Fibroblast of upper back skin (primary cell): ENCODE measurements at places on chromosomes 7 and 10.
A peak's percentile ranks its signal among the peaks of the same experiment; 100 is the strongest.

- peak; percentile 82 for DNase-seq
These were observed 24.1 kb downstream of the PRF1 start for GRCh38 chr10:70578371-70578947.

- DNase-seq: no peak
These were observed 189.4 kb downstream of the ELFN1 start for GRCh38 chr7:1859266-1860035.

- no peak for DNase-seq
These were observed 82.5 kb upstream of the GATA3 start for GRCh38 chr10:7971949-7972348.

GRCh38 chr10:71211775-71212317 lies 524 bp upstream of the UNC5B start:
- no peak for DNase-seq

DNA sequence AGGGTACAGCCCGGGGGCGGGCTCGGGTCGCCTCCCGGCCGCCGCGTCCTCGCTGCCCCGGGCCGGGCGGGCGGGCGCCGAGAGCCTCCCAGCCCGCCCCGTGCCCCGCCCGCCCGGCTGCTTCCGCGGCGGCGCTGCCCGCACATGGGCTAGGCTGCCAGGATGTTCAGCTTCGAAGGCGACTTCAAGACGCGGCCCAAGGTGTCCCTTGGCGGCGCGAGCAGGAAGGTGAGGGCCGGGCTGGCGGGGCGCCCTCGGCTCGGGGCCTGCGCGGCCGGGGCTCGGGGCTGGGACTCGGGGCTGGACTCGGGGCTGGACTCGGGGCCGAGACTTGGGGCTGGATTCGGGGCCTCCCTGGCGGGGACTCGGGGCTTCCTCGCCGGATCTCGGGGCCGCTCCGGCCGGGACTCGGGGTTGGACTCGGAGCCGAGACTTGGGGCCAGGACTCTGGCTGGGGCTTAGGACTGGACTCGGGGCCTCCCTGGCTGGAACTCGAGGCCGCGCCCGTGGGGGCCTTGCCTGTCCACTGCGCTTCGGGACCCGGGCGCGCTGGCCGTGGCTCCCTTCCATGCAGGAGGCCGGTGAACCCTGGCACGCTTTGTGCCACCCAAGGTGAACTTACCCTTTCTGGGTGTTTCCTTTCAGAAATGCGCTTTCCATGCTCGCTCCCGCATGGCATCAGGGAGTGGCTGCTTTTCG lies 534 bp downstream of the UBE3C start:
- DNase-seq: peak; percentile 32

GRCh38 chr7:131606346-131607290 lies 50.2 kb upstream of the PODXL start:
- DNase-seq: no peak

DNA sequence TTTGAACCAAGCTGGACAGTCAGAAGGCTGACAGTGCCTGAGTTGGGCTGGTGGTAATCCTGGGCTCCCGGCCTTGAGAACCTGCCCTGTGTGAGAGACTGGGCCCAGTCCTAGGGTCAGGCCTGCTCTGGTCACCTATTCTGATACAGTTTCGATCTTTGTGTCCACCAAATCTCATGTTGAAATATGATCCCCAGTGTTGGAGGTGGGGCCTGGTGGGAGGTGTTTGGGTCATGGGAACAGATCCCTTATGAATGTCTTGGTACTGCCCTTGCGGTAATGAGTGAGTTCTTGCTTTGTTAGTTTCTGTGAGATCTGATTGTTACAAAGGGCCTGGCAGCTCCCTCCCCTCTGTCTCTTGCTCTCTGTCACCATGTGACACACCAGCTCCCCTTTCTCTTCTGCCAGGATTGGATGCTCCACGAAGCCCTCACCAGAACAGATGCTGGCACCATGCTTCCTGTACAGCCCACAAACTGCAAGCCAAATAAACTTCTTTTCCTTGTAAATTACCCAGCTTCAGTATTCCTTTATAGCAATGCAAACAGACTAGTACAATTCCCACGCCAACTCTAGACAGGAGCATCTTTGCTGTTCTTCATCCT lies 111.8 kb upstream of the ZNF438 start:
- no peak for DNase-seq

GRCh38 chr10:69397972-69398371 lies 18.7 kb downstream of the TACR2 start:
- DNase-seq: peak; percentile 24

DNA sequence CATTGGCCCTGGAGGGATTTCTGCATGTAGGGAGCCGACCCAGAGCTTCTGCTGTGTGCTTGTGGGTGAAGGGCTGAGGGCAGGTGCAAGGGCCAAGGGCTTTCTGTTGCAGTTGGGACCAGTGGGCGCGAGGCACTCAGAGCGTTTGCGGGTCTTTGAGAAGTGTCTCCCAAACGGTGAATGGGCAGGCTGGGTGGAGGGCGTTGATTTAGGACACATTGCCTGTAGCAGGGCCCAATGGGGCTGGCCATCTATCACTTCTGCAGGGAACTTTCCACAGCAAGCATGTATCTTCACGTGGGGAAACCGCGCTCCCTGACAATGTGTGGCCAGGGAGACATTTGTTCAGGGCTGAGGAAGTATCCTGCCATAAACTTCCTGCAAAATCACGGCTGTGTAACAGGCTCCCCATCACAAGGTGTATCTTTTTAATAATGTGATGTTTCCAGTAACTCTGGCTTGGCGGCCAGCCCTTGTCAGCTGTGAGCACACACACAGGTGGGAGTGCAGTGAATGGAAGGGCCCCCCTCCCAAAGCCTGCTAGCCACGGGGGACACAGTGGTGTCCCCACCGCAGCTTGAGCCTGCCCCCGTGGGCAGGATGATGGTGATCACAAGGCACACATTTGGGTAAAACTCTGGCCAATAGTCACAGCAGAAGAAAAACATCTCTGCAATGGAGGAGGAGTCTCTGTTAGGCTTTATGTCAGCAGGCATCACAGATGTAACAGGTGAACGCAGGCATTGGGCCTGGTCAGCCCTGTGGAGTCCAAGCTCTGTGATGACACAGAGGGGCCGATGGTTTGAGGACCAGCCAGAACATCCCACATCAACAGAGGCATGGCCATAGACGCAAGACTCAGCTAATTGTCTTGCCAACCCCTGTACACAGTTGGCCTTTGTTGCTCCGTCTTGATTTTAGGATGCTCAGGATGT lies 84.3 kb downstream of the GLRX3 start:
- DNase-seq: no peak

GRCh38 chr7:40723829-40724228 lies 589.0 kb downstream of the SUGCT start:
- no peak for DNase-seq

DNA sequence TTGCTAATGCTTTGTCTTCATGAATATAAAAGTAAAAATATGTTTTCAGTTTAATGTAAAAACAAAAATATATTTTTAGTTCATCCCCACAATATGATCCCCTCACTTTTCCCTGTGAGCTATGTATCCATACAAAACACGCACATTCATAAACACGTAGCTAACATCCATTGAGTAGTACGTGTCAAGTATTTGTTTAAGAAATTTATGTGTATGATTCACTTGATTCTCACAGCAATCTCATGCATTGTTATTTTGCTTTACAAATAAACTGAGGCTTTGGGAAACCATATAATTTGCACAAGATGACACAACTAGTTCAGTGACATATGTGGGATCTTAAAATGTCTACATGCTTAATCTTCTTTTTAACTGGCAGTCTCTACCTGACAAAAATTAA lies 329.6 kb upstream of the SEMA3C start:
- no peak for DNase-seq

DNA sequence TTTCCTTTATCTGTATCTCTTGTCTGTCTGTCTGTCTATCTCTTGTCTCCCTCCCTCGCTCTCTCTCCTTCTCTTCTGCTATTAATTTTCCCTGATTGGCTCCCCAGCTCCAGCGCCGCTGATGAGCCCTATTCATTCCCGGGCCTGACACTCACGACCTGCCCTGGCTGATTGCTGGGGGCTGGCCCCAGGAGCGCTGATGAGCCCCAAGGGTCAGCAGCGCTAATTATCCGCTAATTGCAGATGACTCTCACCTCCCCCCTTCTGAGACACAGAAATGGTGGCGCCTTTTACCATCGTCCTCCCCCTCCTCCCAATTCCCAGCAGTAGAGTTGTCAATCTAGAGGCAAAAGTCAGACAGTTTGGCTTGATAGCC lies 1.3 kb upstream of the GBX1 start:
- DNase-seq: no peak

DNA sequence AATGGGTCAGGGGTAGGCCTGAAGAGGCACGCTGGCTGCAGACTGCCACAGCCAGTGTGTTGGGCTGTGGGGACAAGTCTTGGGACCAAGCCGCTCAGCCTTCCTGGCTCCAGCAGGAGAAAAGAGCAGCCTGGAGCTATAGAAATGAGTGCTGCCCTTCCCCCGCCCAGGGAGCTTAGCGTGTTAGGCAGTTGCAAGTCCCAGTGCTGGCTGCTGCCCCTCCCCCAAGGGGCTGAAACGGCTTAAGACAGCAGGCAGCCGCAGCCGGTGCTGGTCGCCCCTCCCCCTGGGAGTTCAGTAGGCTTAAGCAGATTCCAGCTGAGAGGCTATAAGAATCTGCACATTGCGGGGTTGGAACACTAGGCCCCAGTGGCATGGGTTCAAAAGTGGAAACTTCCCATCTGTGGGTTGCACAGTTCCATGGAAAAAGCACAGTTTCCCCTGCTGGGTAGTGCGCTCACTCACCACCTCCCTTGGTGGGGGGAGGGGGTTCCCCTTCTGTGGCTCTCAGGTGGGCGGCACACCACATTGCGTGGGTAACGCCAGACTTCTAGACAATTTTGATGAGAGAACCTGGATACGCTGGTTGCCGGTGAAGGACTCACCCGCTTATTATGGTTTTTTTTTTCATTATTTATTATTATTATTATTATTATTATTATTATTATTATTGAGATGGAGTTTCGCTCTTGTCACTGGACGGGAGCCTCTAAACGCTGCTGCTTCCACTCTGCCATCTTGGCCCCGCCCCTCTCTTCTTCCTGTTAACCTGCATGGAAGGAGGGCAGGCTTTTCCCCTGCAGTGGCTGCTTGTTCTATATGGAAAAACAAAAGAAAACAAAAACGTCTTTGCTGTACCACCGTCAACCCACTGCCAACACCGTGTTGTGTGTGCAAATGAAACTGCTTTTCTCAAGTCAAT lies 151.1 kb downstream of the CXCL12 start:
- peak; percentile 83 for DNase-seq

- no peak for DNase-seq
These were observed 8.1 kb downstream of the PGAM1 start for GRCh38 chr10:97434055-97434454.

DNA sequence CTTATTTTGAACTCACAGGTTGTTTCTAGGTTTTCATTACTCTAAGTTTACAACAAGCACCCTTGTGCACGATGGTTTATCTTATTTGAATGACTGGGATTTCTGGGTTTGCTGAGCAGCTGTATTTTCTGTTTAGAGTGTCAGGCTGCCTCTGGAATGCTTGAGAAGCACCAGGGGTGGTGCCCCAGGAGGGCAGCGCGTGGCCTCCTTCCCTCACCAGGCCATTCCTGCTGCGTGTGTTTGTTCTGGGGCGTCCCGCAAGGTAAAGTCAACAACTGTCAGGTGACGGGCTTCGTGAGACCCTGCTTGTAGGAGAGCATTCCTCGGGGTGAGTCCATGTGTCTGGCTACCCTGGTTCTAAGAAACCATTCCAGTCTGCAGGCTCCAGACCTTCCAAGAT lies 54.9 kb downstream of the FAM171A1 start:
- DNase-seq: no peak

- DNase-seq: peak; percentile 45
These were observed 868 bp downstream of the TIAL1 start for GRCh38 chr10:119595676-119596515.
